ENCODE measurements at places on chromosomes 3 and 15. TPM values are rescaled to one million over a fixed set of nuclear protein-coding genes. Genes with fewer than 3 reads are reported as not detected.

DNA sequence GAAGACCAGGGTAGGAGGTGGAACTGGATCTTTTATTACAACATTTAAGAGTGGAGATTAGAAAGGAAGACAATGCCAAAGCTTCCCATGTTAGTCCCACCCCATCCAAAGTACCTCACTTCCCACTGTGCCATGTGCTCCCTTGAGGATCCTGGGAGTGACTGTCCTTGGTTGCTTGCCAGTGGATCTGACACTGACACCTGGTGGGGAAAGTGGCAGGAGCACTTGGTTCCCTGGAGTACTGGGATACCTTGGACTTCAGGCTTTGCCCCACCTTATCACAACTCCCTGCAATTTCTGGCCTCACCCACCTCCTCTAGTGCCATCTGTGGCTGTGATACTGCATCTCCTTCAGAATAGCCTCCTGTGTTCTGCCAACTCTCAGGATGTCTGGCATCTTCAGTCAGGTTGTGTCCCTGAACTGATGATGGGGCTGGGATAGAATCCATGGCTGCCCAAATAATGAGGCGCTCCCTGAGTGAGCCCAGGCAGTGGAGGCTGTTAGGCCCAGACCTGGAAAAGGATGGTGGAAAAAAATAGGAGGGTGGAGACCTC lies 1.3 kb downstream of the ELL3 start:
- no peaks in the 10 kb centered on the region for H3K27me3 ChIP-seq
- H3K36me3 ChIP-seq, result peaks cover 3% of the 10 kb centered on the region
- no peaks in the 10 kb centered on the region for H3K4me1 ChIP-seq
- H3K27ac ChIP-seq, result no peak overlapping the region

- H3K27ac ChIP-seq, result no peak overlapping the region
- H3K27me3 ChIP-seq, result no peaks in the 10 kb centered on the region
- no peaks in the 10 kb centered on the region for H3K36me3 ChIP-seq
- no peak for ATAC-seq
- H3K4me1 ChIP-seq, result no peaks in the 10 kb centered on the region
- no peak overlapping the region for H3K4me3 ChIP-seq
These were observed 76.9 kb upstream of the DNAJC19 start for GRCh38 chr3:181066143-181067087.

GRCh38 chr3:102544741-102545140 lies 109.9 kb downstream of the ZPLD1 start:
- H3K27me3 ChIP-seq, result no peaks in the 10 kb centered on the region
- no peak overlapping the region for H3K4me3 ChIP-seq
- ATAC-seq, result no peak
- H3K27ac ChIP-seq, result no peak overlapping the region
- no peaks in the 10 kb centered on the region for H3K36me3 ChIP-seq
- H3K4me1 ChIP-seq, result no peaks in the 10 kb centered on the region

DNA sequence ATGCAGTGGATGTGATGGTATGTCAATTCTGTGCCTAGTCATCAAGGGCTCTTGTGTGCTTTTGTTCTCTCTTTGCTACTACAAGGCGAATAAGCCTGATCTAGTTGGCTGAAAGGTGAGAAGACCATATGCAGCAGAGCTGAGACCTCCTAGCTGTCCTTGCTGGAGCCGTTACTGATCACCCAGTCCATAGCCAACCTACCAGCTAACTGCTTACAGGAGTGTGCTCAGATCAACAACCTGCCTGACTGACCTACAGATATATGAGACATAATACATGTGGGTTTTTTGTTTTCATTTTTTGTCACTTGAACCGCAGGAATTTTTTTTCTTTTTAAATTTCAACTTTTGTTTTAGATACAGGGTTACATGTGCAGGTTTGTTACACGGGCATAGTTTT lies 22.8 kb downstream of the OXSM start:
- no peak overlapping the region for H3K4me3 ChIP-seq
- H3K27me3 ChIP-seq, result no peaks in the 10 kb centered on the region
- ATAC-seq, result no peak
- H3K4me1 ChIP-seq, result no peaks in the 10 kb centered on the region

The DPPA4 gene
- total RNA-seq, result not detected

DNA sequence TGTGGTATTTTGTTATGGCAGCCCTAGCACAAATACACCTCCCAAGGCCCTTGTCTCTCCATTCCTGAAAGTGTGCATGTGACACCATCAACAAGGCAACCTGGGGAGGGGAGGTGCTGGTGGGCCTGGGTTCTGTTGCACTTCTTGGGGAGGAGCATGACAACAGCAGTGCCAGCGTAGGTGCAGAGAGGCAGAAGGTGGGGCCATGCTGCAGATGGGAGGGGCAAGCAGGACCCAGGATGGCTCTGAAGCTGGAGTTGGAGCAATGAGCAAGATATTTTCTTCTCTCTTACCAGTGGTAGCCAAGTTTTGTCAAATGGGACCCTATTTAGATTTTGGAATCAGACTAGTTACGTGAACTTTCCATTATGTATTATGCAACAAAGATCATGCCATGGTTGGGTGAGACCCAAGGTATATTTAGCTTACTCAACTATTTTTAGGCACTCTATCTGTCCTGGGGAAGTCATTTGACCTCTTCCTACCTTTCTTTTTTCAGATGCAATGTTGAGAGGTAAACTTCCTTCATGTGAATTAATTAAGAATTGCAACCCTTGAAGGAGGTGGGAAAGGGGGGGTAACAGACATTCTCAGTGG lies 3.4 kb downstream of the FYCO1 start:
- no peak overlapping the region for H3K4me3 ChIP-seq
- ATAC-seq, result no peak
- no peaks in the 10 kb centered on the region for H3K27me3 ChIP-seq
- peaks cover 21% of the 10 kb centered on the region for H3K4me1 ChIP-seq
- peak overlapping the region; percentile 74 for H3K27ac ChIP-seq
- no peaks in the 10 kb centered on the region for H3K36me3 ChIP-seq

DNA sequence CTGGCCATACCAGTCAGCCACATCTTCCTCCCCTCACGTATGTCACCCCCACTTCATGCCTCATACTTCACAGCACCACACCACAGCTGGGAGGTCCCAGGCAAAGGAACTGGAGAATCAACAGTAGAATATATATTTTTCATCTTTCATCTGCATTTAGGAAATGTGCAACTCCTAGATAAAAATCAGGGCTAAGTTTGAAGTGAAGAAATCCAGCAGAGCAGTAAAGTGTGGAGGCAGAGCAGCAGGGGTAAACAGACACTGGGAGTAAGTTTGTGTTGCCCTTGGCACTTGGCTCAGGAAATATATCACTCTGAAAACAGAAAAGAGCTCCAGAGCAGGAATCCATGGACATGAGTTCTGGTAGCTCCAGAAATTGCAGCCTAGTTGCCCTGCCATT lies 2.8 kb upstream of the HERC1 start:
- no peak for ATAC-seq
- H3K27ac ChIP-seq, result no peak overlapping the region
- peaks cover 8% of the 10 kb centered on the region for H3K4me1 ChIP-seq
- H3K27me3 ChIP-seq, result no peaks in the 10 kb centered on the region

GRCh38 chr15:62450061-62450460 lies 285.0 kb upstream of the C2CD4B start:
- H3K4me1 ChIP-seq, result peaks cover 9% of the 10 kb centered on the region
- no peaks in the 10 kb centered on the region for H3K27me3 ChIP-seq
- H3K27ac ChIP-seq, result no peak overlapping the region
- no peaks in the 10 kb centered on the region for H3K36me3 ChIP-seq
- ATAC-seq, result no peak

The AADAC gene
- 0.40 TPM for total RNA-seq

- ATAC-seq, result peak; percentile 75
- H3K4me3 ChIP-seq, result no peak overlapping the region
- peaks cover 30% of the 10 kb centered on the region for H3K27me3 ChIP-seq
- H3K36me3 ChIP-seq, result peaks cover 35% of the 10 kb centered on the region
- H3K27ac ChIP-seq, result no peak overlapping the region
These were observed 2.1 kb upstream of the GNAT1 start for GRCh38 chr3:50189274-50189673.

The RARRES1 gene
- total RNA-seq, result 4.8 TPM

The XCR1 gene
- under 0.01 TPM for total RNA-seq

DNA sequence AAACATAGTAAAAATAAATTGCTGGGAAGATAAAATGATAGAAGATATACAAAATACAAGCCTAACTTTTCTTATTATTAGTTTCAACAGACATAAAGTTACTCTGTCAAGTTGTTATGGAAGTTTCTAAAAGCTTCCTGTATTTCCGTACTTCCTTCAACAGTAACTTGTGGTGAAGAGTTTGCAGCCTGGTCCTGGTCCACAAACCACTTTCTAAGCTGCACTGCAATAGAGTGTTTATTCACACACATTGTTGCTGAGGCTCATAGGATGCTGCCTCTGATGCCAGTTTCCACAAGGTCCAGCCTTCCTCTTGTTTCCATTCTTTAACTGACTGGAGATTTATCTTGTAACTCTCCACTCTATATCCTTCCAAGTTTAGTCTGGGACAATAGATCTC lies 39.4 kb upstream of the KY start:
- ATAC-seq, result no peak
- peaks cover 21% of the 10 kb centered on the region for H3K4me1 ChIP-seq
- no peak overlapping the region for H3K27ac ChIP-seq
- no peak overlapping the region for H3K4me3 ChIP-seq
- H3K36me3 ChIP-seq, result no peaks in the 10 kb centered on the region
- H3K27me3 ChIP-seq, result no peaks in the 10 kb centered on the region

- H3K27ac ChIP-seq, result no peak overlapping the region
- H3K27me3 ChIP-seq, result no peaks in the 10 kb centered on the region
- no peaks in the 10 kb centered on the region for H3K36me3 ChIP-seq
- no peak overlapping the region for H3K4me3 ChIP-seq
- H3K4me1 ChIP-seq, result no peaks in the 10 kb centered on the region
- no peak for ATAC-seq
These were observed 14.7 kb upstream of the SECISBP2L start for GRCh38 chr15:49060710-49061495.

The CSPG5 gene
- 0.30 TPM for total RNA-seq

DNA sequence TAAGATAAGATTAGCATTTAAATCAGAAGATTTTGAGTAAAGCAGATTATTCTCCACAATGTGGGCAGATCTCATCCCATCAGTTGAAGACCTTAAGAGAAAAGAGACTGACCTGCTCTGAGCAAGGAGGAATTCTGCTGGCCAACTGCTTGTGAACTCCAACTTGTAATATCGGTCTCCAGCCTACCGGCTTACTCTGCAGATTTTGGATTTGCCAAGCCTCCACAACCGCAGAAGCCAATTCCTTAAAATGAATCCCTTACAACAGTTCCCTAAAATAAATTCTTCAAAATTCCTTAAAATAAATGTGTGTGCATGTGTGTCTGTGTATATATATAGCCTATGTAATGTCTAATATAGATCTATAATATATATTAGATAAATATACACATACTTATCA lies 107.4 kb upstream of the KLF13 start:
- no peaks in the 10 kb centered on the region for H3K36me3 ChIP-seq
- H3K4me3 ChIP-seq, result no peak overlapping the region
- H3K27me3 ChIP-seq, result no peaks in the 10 kb centered on the region
- ATAC-seq, result no peak

GRCh38 chr3:19702416-19703078 lies 231.5 kb downstream of the EFHB start:
- no peak overlapping the region for H3K27ac ChIP-seq
- no peak overlapping the region for H3K4me3 ChIP-seq
- no peaks in the 10 kb centered on the region for H3K27me3 ChIP-seq
- H3K4me1 ChIP-seq, result no peaks in the 10 kb centered on the region
- H3K36me3 ChIP-seq, result no peaks in the 10 kb centered on the region
- no peak for ATAC-seq

The LIPC gene
- total RNA-seq, result not detected

- no peaks in the 10 kb centered on the region for H3K27me3 ChIP-seq
- H3K4me3 ChIP-seq, result no peak overlapping the region
- no peaks in the 10 kb centered on the region for H3K36me3 ChIP-seq
These were observed 23.0 kb downstream of the HSPBAP1 start for GRCh38 chr3:122770521-122771202.

DNA sequence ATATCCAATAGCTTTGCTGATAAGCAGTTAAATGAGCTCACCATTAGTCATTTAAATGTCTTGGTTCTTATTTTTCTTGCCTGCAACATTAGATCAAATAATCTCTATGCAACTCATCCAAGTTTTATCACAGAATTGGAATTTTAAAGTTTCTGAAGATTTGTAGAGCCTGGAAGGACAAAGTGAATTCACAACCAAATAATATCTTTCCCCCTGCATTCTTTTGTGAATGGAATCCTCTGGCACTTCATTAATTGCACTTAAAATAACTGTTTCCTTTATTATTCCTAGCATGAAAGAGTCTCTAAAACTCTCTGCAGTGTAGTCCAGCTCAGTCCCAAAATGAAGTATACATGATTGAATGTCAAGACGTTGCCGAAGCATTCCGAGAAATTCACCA lies 345.6 kb upstream of the TGFBR2 start:
- no peaks in the 10 kb centered on the region for H3K27me3 ChIP-seq
- no peak overlapping the region for H3K4me3 ChIP-seq
- ATAC-seq, result no peak
- H3K36me3 ChIP-seq, result no peaks in the 10 kb centered on the region
- peaks cover 3% of the 10 kb centered on the region for H3K4me1 ChIP-seq
- peak overlapping the region; percentile 16 for H3K27ac ChIP-seq

DNA sequence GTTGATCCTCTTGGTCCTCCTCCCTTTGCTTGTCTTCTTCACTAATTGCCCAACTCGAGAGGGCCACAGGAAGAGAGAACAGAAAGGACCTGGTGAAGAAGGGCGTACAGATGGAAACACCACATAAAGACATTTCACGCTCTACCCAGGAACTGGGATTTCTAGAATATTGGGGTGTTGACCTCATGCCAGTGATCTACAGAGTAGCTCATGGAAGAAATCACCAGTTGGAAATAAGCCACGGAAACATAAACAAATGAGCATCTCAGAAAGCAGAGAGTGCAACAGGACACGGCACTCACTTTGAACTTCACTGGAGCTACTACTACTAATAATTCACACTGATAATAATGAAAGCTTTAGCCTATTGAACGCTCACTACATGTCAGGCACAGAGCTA lies 84.6 kb upstream of the ARHGEF3 start:
- H3K4me3 ChIP-seq, result no peak overlapping the region
- no peak overlapping the region for H3K27ac ChIP-seq
- ATAC-seq, result no peak
- no peaks in the 10 kb centered on the region for H3K36me3 ChIP-seq
- H3K27me3 ChIP-seq, result no peaks in the 10 kb centered on the region
